ENCODE measurements at places on chromosomes 4 and X. TPM values are rescaled to one million over a fixed set of nuclear protein-coding genes. Genes with fewer than 3 reads are reported as not detected.

The TBC1D9 gene
- polyA plus RNA-seq = 55.7 TPM

The IL15 gene
- polyA plus RNA-seq = 1.2 TPM

GRCh38 chr4:6035786-6036185 is 17.6 kb upstream of the C4orf50 start:
- no peak for DNase-seq

GRCh38 chr4:179307297-179308136 is 1865.3 kb upstream of the AGA start:
- no peak for DNase-seq

DNA sequence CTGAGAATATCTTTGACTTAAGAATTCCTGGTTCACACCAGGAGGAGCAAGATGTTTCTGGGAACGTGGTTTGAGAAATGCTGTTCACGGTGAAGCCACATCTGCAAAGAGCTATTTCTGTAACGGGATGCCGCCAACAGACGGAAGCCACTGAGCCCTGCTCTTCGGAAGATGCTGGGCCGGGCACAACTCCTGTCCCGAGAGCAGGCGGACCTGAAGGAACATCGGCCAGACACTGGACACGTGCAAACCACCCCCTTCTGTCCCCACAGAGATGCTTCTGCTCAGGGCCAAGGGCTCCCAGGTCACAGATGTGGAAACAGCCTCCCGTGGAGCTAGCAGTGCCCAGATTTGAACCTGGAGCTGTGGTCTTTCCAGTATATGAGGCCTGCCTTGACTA is 24.3 kb downstream of the HMX1 start:
- DNase-seq = no peak

Measured in renal cortex interstitium (tissue), 15 donors.